Activated T-helper 1 cell treated with anti-CD3 and anti-CD28 coated beads, Interleukin-12 subunit alpha, Interleukin-12 subunit beta, Interleukin-2, Interleukin-4 antibody, amounts not matched to agents 30 ng/mL and 10 ng/mL and 1 ng/mL, durations not matched to agents 14 hours and 24 hours and 36 hours (primary cell): ENCODE measurements at places on chromosomes 6 and 20. TPM values are rescaled to one million over a fixed set of nuclear protein-coding genes. Genes with fewer than 3 reads are reported as not detected.

DNA sequence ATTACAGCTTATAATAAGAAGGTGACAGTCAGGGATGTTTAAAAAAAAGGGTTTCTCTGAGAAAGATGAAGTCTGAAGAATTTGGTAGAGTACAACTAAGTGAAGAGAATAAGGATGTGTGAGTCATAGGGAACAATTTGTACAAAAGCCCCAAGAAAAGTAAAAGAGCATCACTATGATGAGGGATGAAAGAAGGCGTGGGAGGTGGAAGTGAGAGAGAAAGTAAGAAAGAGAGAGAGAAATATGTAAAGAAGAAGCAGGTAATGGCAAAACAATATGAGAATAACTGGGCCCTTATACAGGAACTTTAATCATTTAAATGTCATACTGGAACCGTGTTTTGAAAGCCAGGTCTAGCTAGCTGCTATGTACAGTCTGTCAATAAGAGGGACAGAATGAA, 179.4 kb downstream of the ASCC3 start:
- DNase-seq: no peak
- peaks cover 13% of the 10 kb centered on the region for H3K4me1 ChIP-seq
- H3K36me3 ChIP-seq: peaks cover 23% of the 10 kb centered on the region
- H3K27ac ChIP-seq: peak overlapping the region; percentile 75
- no peak overlapping the region for H3K4me3 ChIP-seq
- H3K27me3 ChIP-seq: no peaks in the 10 kb centered on the region

DNA sequence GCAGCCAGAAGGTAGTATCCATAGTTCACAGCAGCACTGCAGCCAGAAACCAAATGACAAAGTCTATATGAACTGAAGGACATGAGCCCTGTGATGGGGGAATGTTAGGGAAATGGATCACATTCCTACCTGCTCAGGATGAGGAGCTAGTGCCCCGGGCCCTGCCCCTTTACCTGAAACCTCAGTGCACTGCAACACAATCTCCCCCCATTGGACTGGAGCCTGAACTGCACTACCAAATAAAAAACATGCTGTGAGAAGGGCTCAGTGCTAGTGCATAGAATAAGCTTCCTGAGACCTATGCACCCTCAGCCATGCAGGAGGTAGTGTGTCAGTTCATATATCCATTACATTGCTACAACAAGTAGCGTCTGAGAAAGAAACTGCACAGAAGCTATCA, 477.8 kb downstream of the HACE1 start:
- H3K27ac ChIP-seq: no peak overlapping the region
- no peaks in the 10 kb centered on the region for H3K27me3 ChIP-seq
- no peak overlapping the region for H3K4me3 ChIP-seq

GRCh38 chr20:32165836-32166545, 41.6 kb downstream of the PLAGL2 start:
- no peak overlapping the region for H3K27ac ChIP-seq
- H3K27me3 ChIP-seq: no peaks in the 10 kb centered on the region
- H3K4me1 ChIP-seq: no peaks in the 10 kb centered on the region
- DNase-seq: no peak
- no peak overlapping the region for H3K4me3 ChIP-seq
- peaks cover 36% of the 10 kb centered on the region for H3K36me3 ChIP-seq

GRCh38 chr6:150256618-150257272, 112.1 kb upstream of the IYD start:
- peaks cover 31% of the 10 kb centered on the region for H3K4me1 ChIP-seq
- no peak overlapping the region for H3K27ac ChIP-seq
- no peaks in the 10 kb centered on the region for H3K36me3 ChIP-seq
- H3K27me3 ChIP-seq: peaks cover 13% of the 10 kb centered on the region
- H3K4me3 ChIP-seq: no peak overlapping the region
- DNase-seq: no peak

GRCh38 chr20:11581271-11581670, 336.4 kb upstream of the BTBD3 start:
- no peak for DNase-seq
- no peak overlapping the region for H3K4me3 ChIP-seq
- H3K4me1 ChIP-seq: no peaks in the 10 kb centered on the region
- H3K27me3 ChIP-seq: no peaks in the 10 kb centered on the region
- H3K27ac ChIP-seq: no peak overlapping the region

DNA sequence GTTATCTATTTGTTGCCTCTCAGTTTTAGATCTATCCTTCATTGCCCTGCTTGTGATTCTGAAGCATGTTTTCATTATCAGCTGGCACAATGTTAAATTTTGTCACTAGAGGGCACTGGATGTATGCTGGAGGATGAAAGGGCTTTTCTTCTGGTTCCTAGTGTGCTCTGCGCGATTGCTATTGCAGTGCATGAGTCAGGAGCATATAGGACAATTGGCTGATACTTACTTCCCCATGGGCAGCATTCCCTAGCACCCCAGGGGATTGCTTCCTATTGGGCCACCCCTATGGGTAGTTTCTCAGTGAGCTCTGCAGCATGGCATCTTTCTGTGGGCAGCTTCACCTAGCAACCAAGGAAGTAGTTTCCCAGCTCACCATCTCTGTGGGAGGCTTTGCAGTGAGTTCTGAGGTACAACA, 280.3 kb upstream of the SYNCRIP start:
- no peaks in the 10 kb centered on the region for H3K36me3 ChIP-seq
- no peak overlapping the region for H3K27ac ChIP-seq
- H3K4me1 ChIP-seq: no peaks in the 10 kb centered on the region
- no peaks in the 10 kb centered on the region for H3K27me3 ChIP-seq
- DNase-seq: no peak
- no peak overlapping the region for H3K4me3 ChIP-seq

GRCh38 chr6:75206576-75207342, 906 bp upstream of the COL12A1 start:
- H3K27ac ChIP-seq: peak overlapping the region; percentile 52
- H3K4me3 ChIP-seq: peak overlapping the region; percentile 69
- DNase-seq: no peak
- peaks cover 69% of the 10 kb centered on the region for H3K4me1 ChIP-seq

DNA sequence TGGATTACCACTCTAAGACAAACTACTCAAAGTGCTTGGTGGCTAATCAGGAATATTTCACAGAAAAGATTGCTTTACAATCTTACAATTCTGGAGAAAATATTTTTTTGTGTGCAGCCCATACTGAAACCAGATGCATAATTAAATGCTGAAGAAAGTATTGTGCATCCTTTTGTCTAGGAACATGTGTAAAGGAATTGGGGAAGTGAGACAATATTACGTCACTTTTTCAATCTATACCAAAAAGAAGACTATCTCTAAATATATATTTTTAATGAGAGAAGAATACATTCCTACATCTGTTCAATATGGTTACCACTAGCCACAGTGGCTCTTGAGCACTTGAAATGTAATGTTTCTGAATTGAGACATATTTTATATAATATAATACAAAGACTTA, 992.5 kb upstream of the ADGRB3 start:
- H3K4me3 ChIP-seq: no peak overlapping the region
- H3K27ac ChIP-seq: no peak overlapping the region
- H3K4me1 ChIP-seq: no peaks in the 10 kb centered on the region
- H3K36me3 ChIP-seq: no peaks in the 10 kb centered on the region

GRCh38 chr20:9949563-9949962, 85.2 kb upstream of the ANKEF1 start:
- no peaks in the 10 kb centered on the region for H3K36me3 ChIP-seq
- DNase-seq: no peak
- H3K4me3 ChIP-seq: no peak overlapping the region

GRCh38 chr6:62285612-62286469, at the start of gene KHDRBS2:
KHDRBS2 (minus strand) TSS chr6:62286225.
- no peaks in the 10 kb centered on the region for H3K36me3 ChIP-seq
- peak within 1 kb of the TSS; percentile 66 for H3K4me3 ChIP-seq
- DNase-seq: peak; percentile 7

- no peaks in the 10 kb centered on the region for H3K27me3 ChIP-seq
- peaks cover 28% of the 10 kb centered on the region for H3K36me3 ChIP-seq
- no peak for DNase-seq
- peak overlapping the region; percentile 56 for H3K27ac ChIP-seq
Observed at GRCh38 chr6:135008072-135008940, 46.3 kb downstream of the HBS1L start.

TCP11 gene
- total RNA-seq: not detected in 2 replicates

- H3K27me3 ChIP-seq: no peaks in the 10 kb centered on the region
- no peaks in the 10 kb centered on the region for H3K36me3 ChIP-seq
- no peak overlapping the region for H3K27ac ChIP-seq
Observed at GRCh38 chr6:5191222-5191621, 69.5 kb downstream of the LYRM4 start.

DNA sequence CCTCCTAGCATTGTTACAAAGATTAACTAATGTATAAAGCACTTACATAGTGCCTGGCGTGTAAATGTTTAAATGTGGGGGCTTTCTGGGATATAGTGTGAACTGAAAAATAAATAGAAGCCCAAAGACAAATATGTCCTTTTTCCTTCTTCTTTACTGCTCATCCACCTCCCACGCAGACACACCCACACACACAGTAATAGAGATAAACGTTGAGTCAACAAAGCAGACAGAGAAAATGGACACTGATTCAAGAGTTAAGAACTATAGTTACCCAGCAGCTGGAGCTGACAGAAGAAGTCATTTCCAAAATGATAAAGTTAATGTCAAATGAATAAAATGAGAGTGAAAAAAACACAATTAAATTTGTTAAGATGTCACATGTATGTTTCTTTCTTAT, 68.3 kb downstream of the FHL5 start:
- DNase-seq: no peak
- no peak overlapping the region for H3K27ac ChIP-seq
- no peak overlapping the region for H3K4me3 ChIP-seq
- peaks cover 6% of the 10 kb centered on the region for H3K27me3 ChIP-seq
- H3K36me3 ChIP-seq: no peaks in the 10 kb centered on the region
- no peaks in the 10 kb centered on the region for H3K4me1 ChIP-seq

- no peak overlapping the region for H3K27ac ChIP-seq
- peak; percentile 16 for DNase-seq
- H3K27me3 ChIP-seq: peaks cover 7% of the 10 kb centered on the region
- no peaks in the 10 kb centered on the region for H3K36me3 ChIP-seq
- H3K4me3 ChIP-seq: no peak overlapping the region
Observed at GRCh38 chr20:8020314-8021079, 936 bp upstream of the TMX4 start.

PI3 gene
- total RNA-seq: not detected in 2 replicates

SLC24A3 gene
- not detected in 2 replicates for total RNA-seq

C6orf15 gene
- not detected in 2 replicates for total RNA-seq

ROS1 gene
- not detected in 2 replicates for total RNA-seq

SDC4 gene
- 220 and 222 TPM in 2 replicates for total RNA-seq

DNA sequence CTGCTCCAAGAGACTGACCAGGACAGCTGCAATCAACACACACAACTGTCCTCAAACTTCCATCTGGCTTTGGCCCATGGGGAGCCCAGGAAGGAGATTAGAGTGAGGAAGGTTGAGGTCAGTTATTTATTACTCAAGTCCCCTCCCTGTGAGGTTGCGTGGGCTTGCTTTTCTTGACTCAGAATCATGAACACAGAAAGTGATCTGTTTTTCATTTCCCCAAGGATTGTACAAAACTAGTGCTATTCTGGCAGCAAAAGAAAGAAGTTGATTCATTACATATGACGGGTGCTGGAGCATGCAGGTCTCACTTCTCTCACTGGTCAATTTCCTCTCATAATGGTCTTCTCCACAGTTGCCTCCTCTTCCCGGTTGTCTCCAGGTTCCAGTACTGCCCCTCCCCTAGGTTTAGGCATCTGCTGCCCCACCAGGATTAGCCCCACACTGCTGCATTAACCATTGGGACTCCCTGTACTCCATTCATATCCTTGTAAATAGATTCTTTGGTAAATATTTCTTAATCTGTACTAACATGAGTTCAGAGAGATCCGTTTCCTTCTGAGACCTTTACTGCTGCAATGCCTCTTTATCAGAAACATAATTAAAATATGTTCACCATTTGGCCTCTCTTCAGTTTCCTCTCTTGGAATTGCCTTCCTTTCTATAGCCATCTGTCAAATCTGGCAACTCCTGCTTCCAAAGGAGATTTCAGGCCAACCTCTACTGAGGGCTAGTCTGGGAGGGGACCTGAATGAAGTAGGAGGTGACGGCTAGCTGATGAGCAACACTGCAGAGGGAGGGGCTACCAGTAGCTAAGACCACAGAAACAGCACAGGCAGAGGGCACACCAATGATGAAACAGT, 888.8 kb downstream of the QKI start:
- H3K27me3 ChIP-seq: no peaks in the 10 kb centered on the region
- no peak overlapping the region for H3K27ac ChIP-seq
- H3K36me3 ChIP-seq: no peaks in the 10 kb centered on the region
- H3K4me1 ChIP-seq: no peaks in the 10 kb centered on the region
- no peak for DNase-seq

DNA sequence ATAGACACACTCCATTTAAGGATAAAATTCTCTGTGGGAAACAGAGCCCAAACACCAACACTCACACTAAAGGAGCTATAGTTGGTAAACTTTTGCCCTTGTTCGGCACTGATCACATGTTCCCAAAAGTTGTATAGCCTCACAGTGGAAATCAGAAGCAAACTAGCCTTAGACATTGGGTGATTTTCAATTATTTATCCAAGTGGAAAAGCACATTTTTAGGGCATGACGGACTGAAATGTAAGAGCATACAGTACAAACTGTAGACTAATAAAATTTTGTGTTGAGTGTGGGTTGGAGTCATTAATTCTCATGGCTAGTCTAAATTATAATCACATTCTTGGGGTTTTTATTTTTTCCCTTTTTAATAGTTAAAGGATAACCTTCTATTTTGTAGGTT, 202.4 kb downstream of the MOXD1 start:
- no peaks in the 10 kb centered on the region for H3K27me3 ChIP-seq
- H3K36me3 ChIP-seq: no peaks in the 10 kb centered on the region
- H3K27ac ChIP-seq: no peak overlapping the region
- no peak overlapping the region for H3K4me3 ChIP-seq
- H3K4me1 ChIP-seq: no peaks in the 10 kb centered on the region

HINT3 gene
- total RNA-seq: 9.4 and 9.6 TPM in 2 replicates

DNA sequence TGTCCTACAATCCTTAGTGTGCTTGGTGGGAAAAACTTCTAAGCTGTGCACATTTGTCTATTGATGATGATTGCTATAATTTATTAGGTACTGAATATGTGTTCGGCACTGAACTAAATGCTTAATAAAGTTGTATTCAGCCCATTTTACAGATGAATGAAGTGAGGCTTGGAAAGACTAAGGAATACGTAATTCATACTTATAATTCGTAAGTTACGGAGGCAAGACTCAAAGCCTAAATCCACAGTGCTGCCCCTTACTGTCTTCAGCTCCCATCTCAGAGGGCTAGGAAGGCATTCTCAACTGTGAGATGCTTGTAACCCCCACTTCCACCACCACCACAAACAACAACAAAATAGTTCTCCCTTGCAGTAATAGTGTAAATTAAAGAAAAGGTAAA, 171.3 kb downstream of the HS3ST5 start:
- H3K36me3 ChIP-seq: no peaks in the 10 kb centered on the region
- no peaks in the 10 kb centered on the region for H3K4me1 ChIP-seq
- H3K4me3 ChIP-seq: no peak overlapping the region
- H3K27ac ChIP-seq: no peak overlapping the region
- DNase-seq: no peak

- no peak overlapping the region for H3K27ac ChIP-seq
- peaks cover 6% of the 10 kb centered on the region for H3K27me3 ChIP-seq
- no peak overlapping the region for H3K4me3 ChIP-seq
Observed at GRCh38 chr6:51949526-51949925, 137.9 kb downstream of the PKHD1 start.
